ENCODE measurements at places on chromosomes 7 and 10.

- DNase-seq, result no peak
Observed at GRCh38 chr7:121798896-121799295, 74.1 kb upstream of the PTPRZ1 start.

GRCh38 chr10:94123258-94123995 is 129.7 kb downstream of the PLCE1 start:
- no peak for DNase-seq

- DNase-seq, result no peak
Observed at GRCh38 chr10:45373003-45373575, 927 bp upstream of the ALOX5 start.

- no peak for DNase-seq
Observed at GRCh38 chr10:24988831-24989640, 26.9 kb downstream of the ENKUR start.

GRCh38 chr10:65375528-65375927 is 1550.3 kb upstream of the LRRTM3 start:
- DNase-seq, result no peak

- DNase-seq, result no peak
Observed at GRCh38 chr7:13132314-13132713, 444.9 kb downstream of the ARL4A start.

DNA sequence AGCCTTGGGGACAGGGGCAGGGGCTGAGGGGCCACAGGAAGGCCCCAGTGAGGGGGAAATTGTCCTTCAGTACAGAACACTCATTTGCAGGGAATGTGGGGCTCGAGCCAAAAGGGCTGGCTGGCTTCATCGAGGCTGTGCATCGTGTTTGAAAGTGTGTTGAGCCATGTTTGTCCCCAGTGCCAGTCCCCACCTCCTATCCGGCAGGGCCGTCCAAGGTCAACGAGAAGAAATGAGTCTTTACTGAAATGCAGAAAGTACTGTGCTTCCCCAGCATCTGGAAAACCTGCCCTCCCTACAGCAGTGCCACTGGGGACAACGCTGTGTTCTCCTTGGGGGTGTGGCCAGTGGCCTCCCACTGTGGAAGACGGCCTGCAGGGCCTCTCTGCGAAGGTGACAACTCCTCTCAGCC is 214.1 kb downstream of the KLF6 start:
- no peak for DNase-seq

GRCh38 chr7:43076606-43077005 is 35.8 kb upstream of the HECW1 start:
- no peak for DNase-seq

- DNase-seq, result no peak
Observed at GRCh38 chr10:81496626-81497025, 378.4 kb upstream of the NRG3 start.

DNA sequence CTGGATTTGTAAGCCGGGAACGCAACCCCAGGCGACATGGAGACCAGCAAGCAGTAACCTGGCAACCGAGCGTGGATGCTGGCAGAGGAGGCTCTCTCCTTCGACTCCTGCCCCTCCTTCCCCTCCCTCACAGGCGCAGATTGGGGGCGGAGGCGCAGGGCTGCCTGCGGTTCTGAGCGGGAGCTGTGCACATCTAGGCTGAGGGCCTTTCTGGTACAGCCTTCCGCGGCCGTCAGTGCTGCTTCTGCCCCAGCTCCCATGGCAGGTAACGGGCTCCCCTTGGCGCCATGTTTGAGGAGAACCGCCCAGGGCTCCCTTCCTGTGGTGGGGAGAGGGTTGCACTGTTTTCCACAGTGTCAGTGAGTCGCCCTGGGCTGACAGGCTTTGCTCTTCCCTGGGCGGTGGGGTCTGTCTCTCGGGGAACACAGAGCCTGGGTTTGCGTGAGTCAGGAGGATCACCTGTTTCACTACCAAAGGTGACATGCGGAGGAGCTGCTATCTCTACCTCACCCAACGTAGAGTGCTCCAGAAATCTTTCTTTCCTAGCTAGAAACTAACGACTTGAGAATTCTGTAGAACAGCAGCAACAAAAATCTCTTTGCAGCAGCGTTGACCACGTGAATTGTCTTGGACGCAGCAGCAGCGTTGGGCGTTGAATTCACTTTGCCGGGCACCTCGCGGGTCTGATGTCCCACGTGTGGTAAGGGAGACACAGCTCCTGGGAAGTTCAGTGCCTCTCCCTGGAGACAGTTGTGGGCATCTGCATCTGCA is 154.8 kb upstream of the COBL start:
- no peak for DNase-seq

GRCh38 chr10:122421742-122422141 is 32.7 kb upstream of the ARMS2 start:
- DNase-seq, result no peak

DNA sequence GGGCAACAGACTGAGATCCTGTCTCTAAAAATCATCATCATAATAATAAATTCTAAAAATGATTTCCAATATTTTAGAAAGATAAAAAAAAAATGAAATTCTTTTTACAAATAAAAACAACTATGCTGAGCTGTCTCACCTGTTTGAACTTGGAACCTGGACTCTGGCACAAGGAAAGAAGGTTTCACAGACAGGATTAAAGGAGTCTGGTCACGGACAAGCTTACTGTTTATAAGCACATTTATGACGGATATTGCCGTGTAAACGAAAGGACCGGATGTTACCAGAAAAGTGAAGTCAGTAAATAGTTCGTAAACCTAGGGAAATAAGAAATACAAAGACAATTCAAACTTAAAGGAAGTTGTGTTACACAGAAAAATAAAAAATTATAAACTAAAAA is 70.2 kb downstream of the KIAA1549 start:
- DNase-seq, result no peak

- no peak for DNase-seq
Observed at GRCh38 chr10:63605197-63605967, 84.2 kb downstream of the REEP3 start.

DNA sequence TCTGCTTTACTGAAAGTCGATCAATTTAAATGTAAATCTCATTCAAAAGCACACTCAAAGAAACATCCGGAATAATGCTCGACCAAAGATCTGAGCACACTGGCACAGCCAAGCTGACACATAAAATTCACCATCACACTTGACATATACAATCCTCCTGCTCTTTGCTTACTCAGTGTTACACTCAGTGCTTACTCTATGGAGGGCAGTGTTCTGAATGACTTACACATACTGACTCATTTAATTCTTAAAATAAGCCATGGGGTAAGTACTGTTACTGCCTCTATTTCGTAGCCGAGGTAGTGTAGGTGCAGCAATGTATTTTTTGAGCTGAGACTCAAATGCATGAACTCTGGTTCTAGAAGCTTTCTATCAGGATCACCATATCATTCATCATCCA is 421.5 kb upstream of the LRRN3 start:
- no peak for DNase-seq

All from GM18507 (cell line).